ENCODE measurements at places on chromosomes 3 and 15.

- no peak for DNase-seq
Measured at GRCh38 chr3:62705721-62706120, 169.5 kb downstream of the CADPS start.

DNA sequence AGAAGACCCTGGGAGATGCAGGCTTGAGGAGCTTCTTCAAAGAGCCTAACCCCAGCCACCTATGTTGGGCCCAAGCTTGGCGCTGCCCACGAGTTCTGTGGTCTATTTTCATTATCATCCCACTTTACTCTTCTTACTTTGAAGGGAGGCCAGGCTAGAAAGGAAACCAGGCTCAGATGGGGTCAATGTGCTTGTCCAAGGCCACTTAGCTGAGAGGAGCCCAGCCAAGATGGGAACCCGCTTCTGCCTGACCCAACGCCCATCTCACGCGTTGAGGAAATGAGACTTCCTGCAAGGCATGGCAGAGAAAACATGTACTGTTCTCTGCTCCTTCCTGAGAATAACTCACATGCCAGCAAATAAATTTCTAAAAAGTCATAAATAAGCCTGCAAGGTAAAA is 486.3 kb upstream of the PROK2 start:
- DNase-seq: no peak

DNA sequence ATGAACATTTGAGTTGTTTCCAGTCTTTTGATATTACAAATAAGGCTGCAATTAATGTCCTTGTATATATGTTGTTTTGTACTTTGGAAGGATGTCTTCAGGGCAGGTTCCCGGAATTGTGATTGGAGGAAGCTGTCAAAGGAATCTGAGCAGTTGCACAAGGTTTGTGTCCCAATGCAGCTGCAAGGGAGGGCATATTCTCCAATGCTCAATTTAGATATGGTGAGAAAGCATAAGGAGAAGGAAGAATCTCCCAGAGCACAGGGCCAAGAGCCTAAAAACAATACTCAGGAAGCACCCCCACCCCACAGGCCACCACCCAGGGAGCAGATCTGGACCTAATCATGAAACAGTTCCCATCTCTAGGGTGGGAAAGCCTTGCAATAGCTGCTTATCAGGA is 228.0 kb upstream of the LRRFIP2 start:
- DNase-seq: no peak

GRCh38 chr15:80816936-80817335 is 37.8 kb downstream of the CEMIP start:
- no peak for DNase-seq

GRCh38 chr3:138845181-138845601 is 10.5 kb upstream of the PIK3CB start:
- DNase-seq: no peak

DNA sequence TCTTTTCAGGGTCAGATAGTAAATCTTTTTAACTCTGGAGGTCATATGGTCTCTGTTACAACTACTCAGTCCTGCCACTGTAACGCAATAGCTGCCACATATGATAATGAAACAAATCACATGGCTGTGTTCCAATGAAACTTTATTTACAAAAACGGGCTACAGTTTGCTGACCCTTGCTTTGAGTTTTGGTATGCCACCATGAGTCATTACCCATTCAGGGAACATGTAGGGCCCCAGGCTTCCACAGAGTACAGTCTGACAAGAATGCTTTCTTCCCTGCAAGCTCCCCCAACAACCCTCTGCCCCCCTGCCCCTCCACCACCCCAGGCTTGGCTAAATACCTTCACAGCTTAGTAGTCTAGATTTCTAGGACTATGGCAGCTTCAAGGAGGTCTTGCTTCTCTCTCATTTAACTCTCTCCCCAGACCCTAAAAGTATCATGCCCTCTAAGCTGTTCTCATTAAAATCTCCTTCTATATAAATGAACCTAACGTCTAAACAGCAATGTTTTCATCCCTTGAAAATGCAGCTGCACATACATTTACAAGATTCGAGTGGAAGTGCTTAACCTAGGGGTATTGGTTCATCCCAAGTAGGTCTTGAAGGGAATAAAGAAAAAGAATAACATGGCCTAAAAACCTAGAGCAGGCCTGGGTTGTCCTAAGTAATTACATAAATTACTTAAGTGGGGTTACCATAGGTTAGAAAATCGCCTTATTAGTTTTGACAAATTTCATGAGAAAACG is 117.8 kb upstream of the PRICKLE2 start:
- no peak for DNase-seq

- no peak for DNase-seq
Measured at GRCh38 chr15:68204776-68205557, at the start of gene CALML4. Gene CALML4, minus strand, starts transcription at chr15:68205332. Its CDS starts 85 bp downstream, at chr15:68205247.

GRCh38 chr3:15711281-15711680 is 86.5 kb downstream of the ANKRD28 start:
- DNase-seq: no peak

GRCh38 chr3:105233010-105233409 is 133.7 kb upstream of the ALCAM start:
- DNase-seq: no peak

DNA sequence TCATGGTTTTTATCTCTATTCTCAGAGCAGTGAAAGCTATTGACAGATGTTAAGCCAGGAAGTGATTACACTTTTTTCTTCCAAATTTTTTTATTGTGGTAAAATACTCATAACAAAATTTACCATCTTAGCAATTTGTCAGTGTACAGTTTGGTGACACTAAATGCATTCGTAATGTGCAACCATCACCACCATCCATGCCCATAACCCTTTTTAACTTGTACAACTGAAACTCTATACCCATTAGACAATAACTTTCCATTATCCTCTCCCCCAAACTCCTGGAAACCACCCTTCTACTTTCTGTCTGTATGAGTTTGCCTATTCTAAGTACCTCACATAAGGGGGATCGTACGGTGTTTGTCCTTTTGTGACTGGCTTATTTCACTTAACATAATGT is 15.1 kb upstream of the POMGNT2 start:
- no peak for DNase-seq
